ENCODE measurements at places on chromosomes 2 and 18.
A peak's percentile ranks its signal among the peaks of the same experiment; 100 is the strongest.

GRCh38 chr2:197294260-197294659, 16.3 kb downstream of the ANKRD44 start:
- DNase-seq, result no peak

- no peak for DNase-seq
These were observed 351.9 kb upstream of the ID2 start for GRCh38 chr2:8329660-8330622.

DNA sequence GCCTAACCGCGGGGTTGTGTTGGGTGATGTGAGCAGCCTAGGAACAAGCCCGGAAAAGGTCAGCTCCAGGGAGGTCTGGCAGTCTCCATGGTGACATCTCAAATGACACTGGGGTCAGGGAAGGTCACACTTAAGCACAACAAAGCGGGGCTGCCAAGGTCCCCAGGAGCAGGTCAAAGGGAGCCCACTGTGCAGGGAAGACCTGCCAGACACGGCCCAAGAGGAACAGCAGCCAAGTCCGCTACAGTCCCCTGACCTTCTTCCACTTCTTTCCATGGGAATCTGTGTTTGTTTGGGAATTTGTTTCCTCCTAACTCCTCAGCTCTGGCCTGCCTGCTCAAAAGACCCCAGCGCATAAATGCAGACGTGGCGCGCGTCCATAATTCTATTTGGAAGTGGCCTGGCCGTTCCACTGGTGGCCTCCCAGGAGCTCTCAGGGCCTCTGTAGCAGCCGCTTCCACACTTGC, 232.1 kb upstream of the COPS8 start:
- DNase-seq, result no peak

DNA sequence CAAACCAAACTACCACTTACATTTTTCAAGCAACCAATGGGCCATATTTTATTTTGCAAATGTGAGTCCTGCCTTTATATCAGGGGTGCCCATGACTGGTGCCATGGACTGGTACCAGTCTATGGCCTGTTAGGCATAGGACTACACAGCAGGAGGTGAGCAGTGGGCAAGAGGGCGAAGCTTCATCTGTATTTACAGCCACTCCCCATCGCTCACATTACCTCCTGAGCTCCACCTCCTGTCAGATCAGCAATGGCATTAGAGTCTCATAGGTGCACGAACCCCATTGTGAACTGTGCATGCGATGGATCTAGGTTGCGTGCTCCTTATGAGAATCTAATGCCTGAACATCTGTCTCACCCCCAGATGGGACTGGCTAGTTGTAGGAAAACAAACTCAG, 53.6 kb downstream of the CCDC68 start:
- DNase-seq, result no peak

- no peak for DNase-seq
These were observed 5.3 kb downstream of the SPC25 start for GRCh38 chr2:168884975-168885374.

DNA sequence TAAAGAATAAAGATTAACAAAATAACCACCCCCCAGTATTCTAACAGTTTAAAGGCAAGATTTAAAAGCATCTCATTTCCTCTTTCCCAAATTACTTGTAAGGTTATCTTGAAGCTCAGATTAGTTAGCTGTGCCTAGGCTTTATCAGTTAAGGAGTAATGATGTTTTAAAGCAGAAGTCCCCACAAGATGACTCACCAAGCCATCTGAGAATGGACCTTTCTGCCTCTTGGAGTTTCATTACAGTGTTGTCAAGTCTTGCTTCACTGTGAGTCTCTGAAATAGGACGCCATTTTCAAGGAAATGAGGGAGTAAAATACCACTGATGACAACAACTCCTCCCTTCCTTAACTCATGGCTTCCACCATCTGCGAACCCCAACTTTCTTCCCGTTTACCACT, 35.9 kb downstream of the ZNF385B start:
- no peak for DNase-seq

GRCh38 chr2:187118331-187119099, 269.5 kb upstream of the ZSWIM2 start:
- DNase-seq, result no peak

GRCh38 chr18:3541549-3542386, 91.8 kb downstream of the TGIF1 start:
- no peak for DNase-seq

DNA sequence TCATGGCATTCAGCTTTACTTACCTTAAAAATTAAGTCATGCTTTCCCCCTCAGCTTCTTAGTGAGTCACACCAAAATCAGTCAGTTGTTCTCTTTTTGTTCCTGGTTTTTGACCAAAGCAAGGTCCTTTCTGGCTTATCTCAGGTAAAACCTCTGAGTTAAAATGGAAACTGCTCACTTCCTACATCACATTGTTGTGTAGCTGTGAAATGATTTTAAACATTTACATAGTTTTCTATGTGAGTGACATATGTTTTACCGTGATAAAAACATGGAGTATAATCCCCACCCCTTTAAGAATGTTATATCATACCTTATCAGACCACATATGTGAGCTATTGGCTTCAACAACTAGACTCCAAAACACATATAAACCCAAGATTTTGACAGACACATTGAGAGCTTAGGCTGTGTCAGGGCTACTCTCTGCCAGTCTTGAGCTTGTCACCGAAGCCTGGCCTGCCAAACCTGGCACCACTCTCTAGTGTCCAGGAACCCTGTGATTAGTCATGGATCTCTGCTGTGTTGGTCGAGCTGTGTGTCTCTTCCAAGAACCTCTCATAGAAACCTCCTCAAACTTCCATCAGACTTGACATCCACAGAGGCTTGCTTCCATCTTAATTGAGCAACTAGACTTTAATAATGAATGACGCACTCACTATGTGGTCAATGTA, 294.5 kb upstream of the FBXO11 start:
- no peak for DNase-seq

- peak; percentile 31 for DNase-seq
These were observed 396 bp downstream of the CNOT9 start for GRCh38 chr2:218569038-218569431.

GRCh38 chr18:57561728-57562423, 24.6 kb downstream of the FECH start:
- no peak for DNase-seq

GRCh38 chr2:138898855-138899254, 118.7 kb upstream of the NXPH2 start:
- DNase-seq, result no peak

GRCh38 chr2:210873631-210874030, 317.2 kb downstream of the CPS1 start:
- DNase-seq, result no peak

DNA sequence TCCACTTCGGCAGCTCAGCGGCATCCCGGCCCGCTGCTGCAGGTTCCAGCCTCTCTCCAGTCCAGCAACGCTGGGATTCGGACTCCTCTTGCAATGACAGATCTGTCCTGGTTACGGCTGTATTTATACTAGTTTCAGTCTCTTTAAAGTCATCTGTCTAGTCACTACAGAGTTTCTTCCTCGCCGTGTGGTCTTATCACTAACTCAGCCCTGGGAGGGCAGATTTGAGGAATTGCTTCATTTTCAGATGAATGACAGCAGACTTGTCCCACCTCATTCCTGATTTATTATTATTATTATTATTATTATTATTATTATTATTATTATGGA, 2.2 kb downstream of the KLHL29 start:
- no peak for DNase-seq

DNA sequence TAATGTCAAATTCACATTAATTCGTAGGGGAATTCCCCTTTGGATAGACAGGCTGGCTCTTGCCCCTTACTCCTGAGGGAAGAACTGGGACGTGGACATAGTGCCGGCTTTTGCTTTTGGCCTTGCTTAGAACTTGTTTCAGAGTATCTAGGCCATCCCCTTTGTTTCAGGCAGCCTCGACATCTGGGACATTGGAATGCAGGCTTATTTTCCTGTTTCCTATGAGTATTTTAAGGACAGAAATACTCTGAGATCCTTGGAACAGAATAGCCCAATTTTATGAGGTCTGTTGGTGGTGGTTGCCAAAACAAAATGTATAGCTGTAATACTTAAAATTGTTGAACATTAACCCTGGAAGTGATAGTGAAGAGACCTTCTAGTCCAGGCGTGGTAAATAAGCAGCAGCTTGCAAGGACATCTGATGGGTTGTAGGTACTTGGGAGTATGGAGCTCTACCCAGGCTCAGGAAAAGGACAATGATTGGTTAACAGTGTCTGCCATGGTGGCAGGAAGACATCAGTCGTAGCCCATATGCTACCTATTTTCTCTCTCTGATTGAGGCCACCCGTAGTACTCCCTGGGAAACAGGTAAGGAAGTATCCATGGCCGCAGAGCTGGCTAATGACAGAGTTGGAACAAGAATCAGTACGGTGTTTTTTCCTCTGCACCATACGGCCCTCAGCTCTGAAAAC, 112.4 kb downstream of the CDK15 start:
- no peak for DNase-seq

DNA sequence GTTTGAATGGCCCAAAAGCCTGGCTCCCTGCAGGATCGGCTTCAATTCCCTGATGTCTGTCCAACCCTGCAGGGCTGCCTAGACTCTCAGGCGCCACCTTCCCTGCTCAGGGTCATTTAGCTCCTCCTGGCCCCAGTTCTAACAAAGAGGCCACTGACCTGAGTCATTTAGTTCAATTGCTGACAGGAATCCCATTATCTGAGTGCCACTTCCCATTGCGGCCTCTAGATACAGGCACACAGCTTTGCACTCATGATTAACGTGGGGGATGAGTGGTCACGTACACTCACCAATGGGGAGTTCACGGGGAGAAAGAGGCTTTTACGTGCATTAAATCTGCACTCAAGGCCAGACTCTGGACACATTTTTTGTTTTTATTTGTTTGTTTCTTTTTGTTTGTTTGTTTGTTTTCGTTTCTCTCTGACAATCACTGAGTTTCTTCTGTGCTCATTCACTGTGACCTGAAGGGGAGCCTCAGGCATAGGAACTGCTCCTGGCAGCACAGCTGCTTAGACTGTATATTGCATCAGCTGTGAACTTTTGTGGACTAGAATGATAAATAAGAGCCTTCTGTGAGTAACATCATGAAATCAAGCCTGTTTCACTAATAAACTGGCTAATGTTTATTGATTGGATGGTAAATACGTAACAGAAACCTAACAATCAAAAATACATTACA, 118.9 kb upstream of the CTNNA2 start:
- no peak for DNase-seq

- no peak for DNase-seq
These were observed 50.6 kb upstream of the IKZF2 start for GRCh38 chr2:213202011-213202410.

DNA sequence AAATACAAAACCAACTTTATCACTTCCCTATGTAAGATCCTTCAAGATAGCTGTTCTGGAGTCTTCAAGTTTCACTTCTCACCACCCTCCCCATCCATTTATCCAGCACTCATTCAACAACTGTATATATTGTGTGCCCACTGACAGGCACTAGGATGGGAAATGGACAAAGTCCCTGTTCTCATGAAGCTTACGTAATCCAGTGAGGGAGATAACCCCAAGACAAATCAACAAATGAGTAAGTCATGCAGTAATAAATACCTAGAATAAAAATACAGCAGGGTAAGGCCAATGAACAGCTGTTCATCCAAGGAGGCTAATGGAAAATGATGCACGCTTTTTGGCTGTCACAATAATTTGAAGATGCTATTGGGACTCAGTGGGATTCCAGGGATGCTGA, 133.8 kb downstream of the MEMO1 start:
- DNase-seq, result no peak

- DNase-seq, result no peak
These were observed 98.0 kb downstream of the INHBB start for GRCh38 chr2:120443946-120444345.

DNA sequence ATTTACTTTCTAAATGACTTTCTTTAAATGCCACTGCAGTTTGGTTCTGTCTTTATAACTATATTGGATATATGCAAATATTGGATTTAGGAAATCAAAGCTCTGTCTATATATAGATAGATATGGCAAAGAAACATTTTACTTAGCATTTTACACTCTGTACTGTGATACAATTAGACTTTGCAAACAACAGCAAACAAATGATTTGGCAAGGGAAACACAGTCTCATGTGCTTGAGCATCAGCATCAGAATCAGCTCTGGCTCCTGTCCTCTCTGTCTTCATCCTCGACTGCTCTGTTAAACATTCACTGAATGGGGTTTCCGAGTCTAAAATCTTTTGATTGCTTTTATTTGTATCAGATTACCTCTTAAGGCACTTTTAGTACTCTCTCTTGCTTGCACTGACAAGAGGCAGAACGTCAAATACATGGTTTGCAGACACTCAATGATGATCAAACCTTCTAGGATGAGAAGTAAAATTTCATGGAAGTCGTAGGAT, 176.8 kb upstream of the LRP1B start:
- DNase-seq, result no peak

- peak; percentile 6 for DNase-seq
These were observed 597 bp downstream of the RNF103 start for GRCh38 chr2:86623043-86623493.

DNA sequence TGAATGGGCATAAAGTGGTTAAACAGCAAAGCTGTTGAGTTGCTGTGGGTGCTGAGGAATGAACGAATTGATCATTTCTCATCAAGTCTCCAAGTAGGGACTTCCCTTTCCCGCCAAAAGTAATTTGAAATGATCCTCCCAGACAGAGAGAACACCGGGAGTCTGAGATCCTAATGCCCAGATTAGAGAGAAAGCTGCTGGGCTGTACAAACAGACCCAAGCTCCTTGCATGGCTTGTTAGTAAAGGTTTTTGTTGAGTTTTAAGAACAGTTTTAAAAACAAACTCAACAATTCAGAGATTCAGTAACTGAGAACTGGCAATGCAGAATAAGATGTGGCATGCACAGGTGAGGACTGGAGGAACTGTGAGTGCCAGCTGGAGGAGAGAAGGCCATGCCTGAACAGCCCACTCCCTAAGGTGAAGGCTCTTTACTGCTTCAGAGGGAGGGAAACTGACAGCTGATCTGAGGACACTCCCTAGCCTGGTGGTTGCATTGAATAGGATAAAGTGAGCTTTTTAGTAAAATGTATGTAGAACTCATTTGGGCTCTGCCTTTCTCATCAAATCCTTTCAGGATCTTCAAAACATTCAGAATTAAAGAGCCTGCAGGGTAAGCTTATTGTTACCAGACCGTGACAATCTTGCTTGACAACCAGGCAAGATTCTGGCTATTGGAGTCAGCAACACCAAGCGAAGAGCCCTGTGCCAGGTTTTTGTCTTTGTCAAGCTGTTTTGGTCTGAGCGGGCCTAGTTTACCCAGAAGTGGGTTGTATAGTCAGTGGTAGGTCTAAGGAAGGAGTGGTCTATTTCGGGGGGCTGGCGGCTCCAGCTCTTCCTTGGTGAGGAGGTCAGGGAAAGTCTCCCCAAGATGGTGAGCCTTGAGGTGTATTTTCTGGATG, 63.2 kb upstream of the IGFBP5 start:
- no peak for DNase-seq

DNA sequence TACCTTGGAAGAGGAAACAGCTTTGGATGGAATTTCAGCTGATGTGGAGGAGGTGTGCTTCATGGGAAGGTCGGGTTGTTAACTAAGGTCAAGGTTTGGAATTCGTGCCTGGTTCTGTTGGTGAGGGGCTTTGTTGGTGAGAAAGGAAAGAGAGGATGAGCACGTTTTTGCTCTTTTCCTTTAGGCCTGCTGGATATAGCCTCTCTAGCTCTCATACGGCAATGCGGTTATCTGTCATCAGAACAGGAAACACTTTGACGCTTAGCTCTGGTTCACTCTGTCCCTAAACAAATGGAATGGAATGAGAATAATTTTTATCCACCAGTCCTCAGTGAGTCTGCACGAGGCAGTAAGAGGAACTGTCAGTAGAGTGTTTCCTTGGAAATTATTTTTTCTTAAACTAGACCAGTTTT, 169.7 kb upstream of the NOSTRIN start:
- DNase-seq, result no peak

- DNase-seq, result no peak
These were observed 17.3 kb downstream of the MRPL30 start for GRCh38 chr2:99198103-99198841.

GRCh38 chr2:62099050-62099449, 96.9 kb upstream of the B3GNT2 start:
- no peak for DNase-seq
